ENCODE measurements at places on chromosomes 16 and 17.

GRCh38 chr17:78905541-78905940 lies 2.5 kb upstream of the CEP295NL start:
- peak; percentile 5 for DNase-seq

- no peak for DNase-seq
Measured at GRCh38 chr17:34285286-34285792, at the start of gene CCL11. Gene CCL11, plus strand, starts transcription at chr17:34285742. Its CDS starts 67 bp downstream, at chr17:34285809.

DNA sequence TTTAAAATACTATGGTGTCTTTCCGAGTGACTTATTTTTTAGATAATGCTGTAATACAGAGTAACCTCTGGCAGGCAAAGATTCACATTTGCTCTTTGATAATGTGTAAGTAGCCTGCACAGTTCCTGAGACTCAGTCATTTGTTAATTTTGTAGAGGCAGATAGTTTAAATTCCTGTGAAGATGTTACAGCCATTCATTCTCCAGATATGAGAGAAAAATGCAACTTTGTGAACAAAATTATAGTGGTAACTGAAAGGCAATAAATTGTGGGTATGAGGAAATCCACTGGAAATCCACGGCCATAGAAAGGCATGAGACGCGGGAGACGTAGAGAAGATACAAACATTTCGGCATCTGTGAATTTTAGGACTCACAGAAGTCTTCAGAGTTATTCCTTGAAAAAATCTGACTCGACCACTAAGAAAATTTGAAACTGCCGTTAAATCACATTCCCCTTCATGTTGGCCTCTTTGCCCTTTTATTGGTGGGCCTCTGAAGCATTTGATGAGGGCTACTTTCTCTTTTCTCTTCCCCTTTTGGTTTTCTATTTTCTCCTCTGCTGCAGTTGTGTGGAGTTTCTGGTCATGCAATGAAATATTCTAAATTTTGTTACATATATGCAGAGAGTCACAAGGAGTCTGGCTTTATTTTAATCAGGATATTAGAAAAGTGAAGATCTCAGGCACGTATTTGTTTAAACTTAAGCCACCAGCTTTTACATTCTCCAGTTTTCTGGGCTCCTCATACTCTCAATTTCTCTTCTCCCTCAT lies 18.8 kb downstream of the HS3ST3A1 start:
- DNase-seq: no peak

DNA sequence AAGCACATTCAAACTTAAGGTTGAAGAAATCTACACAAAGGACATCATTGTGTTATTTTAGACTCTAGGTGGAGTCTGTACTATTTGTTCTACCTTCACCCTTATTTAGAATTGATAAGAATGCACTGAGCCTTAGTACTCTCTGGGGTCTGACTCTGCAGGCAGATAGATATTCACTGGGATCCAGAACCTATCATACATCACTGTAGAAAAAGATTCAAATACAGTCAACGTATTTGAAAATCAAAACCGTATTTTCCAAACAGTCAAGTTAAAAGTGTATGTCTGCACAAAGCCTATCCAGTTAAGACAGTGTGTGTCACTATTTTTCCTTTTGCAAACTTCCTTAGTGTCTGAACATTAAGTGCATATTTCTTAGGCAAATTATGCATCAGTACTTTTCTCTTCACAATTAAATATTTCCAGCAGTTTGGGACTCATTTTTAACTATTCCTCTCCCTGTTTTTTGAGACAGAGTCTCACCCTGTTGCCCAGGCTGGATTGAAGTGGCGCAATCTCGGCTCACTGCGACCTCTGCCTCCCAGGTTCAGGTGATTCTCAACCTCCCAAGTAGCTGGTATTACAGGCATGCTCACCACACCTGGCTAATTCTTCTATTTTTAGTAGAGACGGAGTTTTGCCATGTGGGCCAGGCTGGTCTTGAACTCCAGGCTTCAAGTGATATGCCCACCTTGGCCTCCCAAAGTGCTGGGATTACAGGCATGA lies 22.3 kb downstream of the MOSMO start:
- no peak for DNase-seq

DNA sequence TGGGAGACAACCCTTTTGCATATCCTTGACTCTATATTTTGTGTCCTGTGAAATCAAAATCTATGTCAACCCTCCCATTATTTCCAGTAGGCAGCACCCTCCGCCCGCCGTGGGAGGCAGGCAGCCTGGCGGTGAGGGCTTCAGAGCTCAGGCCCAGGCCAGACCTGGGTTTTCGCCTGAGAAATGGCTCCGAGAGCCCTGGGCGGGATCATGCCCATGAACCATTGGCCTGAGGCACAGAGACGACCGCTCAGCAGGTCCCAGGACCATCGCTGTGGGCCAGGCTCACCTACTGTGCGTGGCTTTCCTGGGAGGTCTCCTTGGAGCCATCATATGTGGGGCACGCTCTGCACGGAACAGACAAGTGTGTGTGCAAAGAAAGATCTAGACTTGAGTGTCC lies 6.3 kb upstream of the SLC38A8 start:
- DNase-seq: peak; percentile 43

GRCh38 chr16:79175286-79176057 lies 425.1 kb downstream of the MAF start:
- no peak for DNase-seq

DNA sequence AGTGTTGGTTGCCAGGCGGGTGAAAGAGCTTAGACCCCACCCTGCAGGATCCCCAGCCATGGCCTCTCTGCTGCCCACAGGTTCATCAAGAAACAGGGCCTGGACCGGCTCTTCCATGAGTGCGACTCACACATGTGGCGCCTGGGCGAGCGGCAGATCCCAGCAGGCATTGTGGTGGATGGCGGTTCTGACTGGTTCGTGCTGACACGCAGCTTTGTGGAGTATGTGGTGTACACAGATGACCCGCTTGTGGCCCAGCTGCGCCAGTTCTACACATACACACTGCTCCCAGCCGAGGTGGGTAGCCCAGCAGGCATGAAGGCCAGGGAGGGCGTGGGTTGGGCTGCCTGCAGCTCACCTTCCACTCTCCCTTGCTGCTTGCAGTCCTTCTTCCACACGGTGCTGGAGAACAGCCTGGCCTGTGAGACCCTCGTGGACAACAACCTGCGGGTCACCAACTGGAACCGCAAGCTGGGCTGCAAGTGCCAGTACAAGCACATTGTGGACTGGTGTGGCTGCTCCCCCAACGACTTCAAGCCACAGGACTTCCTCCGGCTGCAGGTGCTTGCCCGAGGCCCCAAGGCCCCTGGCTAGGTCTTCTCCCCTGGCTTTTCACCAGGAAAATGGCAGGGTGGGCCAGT lies 9.9 kb downstream of the XYLT2 start:
- no peak for DNase-seq

GRCh38 chr16:66298571-66299120 lies 67.8 kb upstream of the CDH5 start:
- DNase-seq: no peak

GRCh38 chr17:13931111-13931526 lies 138.2 kb upstream of the COX10 start:
- DNase-seq: no peak

DNA sequence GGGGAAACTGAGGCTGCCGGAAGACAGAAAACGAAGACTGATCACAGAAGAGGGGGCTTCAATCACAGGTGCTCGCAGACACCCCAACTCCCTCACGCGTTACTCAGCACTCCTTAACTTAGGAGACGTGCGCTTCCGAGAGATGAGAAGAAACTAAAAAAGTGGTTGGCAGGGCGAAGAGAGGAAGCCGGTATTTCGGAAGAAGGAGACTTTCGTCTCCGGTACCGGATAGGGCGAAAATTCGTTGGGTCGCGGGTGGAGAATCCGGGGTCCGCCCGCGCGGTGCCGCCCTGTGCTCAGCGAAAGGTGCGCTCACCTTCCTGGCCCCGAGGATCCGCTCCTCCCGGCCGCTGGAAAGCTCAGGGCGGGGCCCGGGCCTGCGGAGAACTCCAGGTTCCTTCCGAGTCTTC lies 917 bp upstream of the TBX2 start:
- DNase-seq: peak; percentile 19

DNA sequence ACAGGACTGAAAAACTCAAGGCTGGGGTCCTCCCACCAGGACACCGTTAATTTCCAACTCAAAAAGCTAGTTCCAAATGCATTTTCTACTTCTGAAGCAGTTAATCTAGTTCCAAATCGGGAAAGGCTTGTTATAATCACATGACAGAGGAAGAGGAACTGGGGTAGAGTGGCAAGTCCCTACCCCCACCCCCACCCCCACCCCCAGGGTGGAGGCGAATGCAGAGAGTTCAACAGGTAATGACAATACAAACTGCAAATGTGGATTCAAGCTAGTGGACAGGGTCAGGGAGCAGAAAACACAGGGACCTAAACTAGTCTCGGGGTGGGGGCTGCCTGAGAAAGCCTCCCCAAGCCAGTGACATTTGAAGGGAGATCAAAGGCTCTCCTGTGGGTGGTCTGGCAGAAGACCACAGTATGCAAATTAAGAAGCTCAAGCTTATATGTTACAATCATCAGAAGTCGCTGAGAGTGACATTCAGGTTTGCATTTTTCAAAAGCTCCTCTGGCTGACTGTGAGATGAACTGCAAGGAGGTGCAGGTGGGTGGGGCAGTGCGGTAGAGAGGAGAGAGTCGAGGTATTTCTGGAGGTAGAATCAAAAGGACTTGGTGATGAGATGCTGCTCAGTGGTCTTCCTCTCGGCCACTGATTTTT lies 56.4 kb upstream of the SLC25A19 start:
- no peak for DNase-seq

- no peak for DNase-seq
Measured at GRCh38 chr16:17901309-17901708, 430.5 kb upstream of the XYLT1 start.

- no peak for DNase-seq
Measured at GRCh38 chr16:2366660-2367309, 26.3 kb upstream of the ABCA3 start.

- DNase-seq: peak; percentile 93
Measured at GRCh38 chr16:30395155-30395991, at the start of gene ZNF48. Gene ZNF48, plus strand, starts transcription at chr16:30395420. Its CDS starts 375 bp downstream, at chr16:30395795.

DNA sequence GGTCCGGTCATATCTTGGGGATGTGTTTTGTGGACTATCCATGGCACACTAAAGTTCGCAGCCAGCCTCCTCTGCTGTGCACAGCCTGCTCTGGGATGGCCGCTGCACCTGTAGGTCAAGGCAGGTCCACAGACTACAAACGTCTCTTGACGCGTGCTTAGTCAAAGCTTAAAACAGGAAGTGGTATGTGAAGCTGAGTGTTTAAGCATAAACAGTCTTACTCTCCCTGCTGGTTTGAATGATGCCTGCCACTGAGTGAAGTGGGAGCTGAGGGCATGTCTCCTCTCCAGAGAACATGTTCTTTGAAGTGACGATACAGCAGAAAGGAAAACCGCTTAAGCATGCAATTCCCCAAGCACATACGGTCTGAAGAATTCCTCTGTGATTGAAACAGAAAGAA lies 365.6 kb downstream of the SLC39A11 start:
- no peak for DNase-seq

GRCh38 chr17:63382826-63383225 lies 63.3 kb downstream of the CYB561 start:
- no peak for DNase-seq

DNA sequence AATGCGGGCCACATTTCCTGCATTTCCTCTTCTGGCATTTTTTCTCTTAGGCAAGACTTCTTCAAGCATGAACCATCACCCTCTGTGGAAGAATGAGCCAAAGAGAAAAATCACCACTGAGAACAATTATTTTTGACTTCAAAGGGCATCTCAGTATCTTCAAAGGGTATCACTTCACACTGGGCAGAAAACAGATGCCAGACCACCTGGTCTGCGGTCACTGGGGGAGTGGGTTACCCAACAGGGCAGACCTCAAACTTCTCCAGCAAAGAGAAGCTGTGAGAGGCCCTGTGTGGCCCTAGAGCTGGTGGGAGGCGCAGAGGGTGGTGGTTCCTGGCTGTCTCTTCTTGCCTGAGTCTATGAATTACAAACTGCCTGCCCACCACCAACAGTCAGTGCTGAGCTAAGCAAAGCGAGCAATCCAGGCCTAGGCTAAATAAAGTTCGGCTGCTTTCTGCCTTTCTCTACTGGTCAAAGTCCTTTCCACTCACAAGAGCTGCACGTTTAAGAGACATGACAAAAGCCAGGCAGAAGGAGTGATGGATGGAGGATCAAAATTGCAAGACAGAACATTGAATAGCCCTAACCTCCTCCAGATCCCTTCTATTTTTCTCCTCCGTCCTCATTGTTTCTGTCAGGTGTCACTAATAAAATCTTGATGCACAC lies 602.7 kb upstream of the CDH5 start:
- no peak for DNase-seq

- DNase-seq: no peak
Measured at GRCh38 chr16:47254756-47255155, 111.0 kb upstream of the NETO2 start.

DNA sequence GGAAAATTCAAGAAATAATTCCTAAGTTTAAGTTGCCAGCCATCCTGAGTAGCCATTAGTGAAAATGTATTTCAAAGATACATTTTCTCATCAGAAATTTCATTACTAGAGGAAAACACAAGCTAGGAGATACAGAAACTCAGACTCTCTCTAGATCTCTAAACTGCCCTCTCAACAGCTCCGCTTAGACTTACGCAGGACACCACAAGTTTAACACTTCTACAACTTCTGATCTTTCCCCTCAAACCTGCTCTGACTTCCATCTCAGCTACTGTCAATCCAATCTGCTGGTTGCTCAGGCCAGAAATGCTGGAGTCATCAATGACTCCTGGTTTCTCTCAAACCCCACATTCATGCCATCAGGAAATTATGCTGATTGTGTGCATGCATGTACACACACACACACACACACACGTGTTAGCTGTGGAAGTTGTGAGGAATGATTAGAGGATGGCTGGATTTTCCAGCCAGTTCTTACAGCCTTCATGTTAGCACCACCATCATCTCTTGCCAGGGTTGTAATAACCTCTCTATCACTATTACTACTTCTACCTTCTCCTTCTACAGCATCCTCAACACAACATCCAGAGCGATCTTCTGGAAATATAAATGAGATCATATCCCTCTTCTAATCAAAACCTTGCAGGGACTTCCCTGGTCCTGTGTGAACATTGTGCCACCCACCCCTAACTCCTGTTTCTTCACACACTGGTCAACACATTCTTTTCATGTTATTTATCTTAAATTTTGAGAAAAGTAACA lies 47.1 kb downstream of the COX10 start:
- no peak for DNase-seq

DNA sequence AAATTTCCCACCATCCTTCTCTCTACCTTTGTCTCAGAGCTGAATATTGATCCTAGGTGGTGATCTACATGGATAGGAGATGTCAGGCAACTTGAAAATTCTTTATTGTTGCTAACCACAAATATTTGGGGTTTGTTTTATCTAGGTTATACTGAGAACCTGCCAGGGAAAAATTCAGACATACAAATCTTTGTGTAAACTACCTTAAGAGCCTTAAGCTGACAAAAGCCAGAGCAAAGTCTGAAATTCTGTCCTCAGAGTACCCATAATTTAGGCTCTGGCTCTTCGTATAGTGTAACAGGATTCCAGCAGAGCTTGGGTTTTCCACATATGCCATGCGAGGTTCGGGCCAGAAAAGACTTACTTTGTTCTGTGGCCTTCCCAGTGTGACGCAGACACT lies 406.7 kb upstream of the MAF start:
- DNase-seq: no peak
